Stimulated activated naive CD4-positive, alpha-beta T cell (primary cell): ENCODE measurements at places on chromosomes 1 and 21.

DNA sequence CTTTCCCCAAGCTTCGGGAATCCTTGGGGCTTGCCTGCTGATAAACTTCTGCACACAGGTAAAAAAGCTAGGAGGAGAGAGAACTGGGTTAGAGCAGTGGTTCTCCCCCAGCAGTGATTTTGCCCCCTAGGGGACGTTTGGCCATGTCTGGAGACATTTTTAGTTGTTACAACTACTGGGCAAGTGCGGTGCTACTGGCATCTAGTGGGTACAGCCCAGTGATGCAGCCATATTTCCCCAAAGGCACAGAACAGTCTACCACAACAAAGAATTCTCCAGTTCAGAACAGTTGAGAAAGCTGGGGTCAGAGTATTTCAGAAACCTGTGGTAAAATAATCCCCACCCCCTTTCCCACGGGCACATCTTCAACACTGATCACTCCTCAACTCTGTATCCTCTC lies 41.3 kb downstream of the LRRC71 start:
- DNase-seq, result peak; percentile 56

GRCh38 chr1:179167418-179167777 lies 62.1 kb downstream of the ABL2 start:
- DNase-seq, result no peak

DNA sequence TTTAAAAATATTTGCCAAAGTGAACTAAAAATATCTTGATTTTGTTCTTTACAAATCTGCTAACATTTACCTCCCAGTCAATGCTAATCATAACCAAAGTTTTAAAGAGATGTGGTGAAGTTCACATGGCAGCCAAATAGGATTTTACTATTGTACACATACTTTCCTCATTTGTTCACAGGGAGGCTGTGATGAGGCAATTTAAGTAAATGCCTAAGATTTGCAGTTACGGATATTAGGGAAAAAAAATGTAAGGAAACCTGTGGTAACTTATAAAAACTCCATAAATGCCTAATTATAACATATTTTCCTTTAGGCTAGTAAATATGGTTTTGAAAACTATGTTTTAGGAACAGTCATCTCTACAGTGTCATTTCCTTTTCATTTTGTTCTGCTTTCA lies 32.4 kb downstream of the RGS5 start:
- DNase-seq, result no peak

- no peak for DNase-seq
Observed at GRCh38 chr1:50027794-50028193, 4.0 kb upstream of the AGBL4 start.
